Chondrocyte (in vitro differentiated cells): ENCODE measurements at places on chromosomes 3 and 15. TPM values are rescaled to one million over a fixed set of nuclear protein-coding genes. Genes with fewer than 3 reads are reported as not detected.

The GPR149 gene
- total RNA-seq = not detected in 3 replicates

- DNase-seq = no peak
Measured at GRCh38 chr15:91689377-91689776, 164.1 kb upstream of the SLCO3A1 start.

DNA sequence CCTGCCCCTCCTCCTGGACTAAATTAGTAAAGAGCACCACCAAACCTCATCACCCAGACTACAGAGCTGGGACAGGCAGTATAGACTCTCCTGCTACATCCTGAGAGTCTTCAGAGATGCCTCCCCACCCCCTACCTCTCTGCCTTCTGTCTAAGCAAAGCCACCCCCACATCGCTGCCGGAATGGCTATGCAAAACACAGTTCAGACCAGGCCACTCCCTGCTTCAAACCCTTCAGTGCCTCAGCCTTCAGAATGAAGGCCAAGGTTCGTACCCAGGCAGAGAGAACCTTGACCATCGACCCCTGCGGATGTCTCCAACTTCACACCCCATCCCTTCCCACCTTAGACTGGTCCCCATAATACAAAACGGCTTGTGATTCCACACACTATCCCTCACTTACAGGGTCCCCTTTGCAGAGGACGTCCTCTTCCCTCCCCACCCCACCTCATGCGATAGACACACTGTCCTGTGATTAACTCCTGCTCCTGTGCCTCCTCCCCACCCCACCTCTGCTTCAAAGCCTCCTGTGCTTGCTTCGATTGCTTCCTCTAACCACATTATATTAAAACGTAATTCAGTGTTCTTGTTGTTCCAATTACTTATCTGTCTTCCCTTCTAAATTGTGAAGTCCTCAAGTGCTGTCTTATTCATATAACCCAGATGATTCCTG, 175.3 kb downstream of the UACA start:
- DNase-seq = no peak

The ATP10A gene
- total RNA-seq = 160 to 190 TPM (median 163 TPM) in 3 replicates

DNA sequence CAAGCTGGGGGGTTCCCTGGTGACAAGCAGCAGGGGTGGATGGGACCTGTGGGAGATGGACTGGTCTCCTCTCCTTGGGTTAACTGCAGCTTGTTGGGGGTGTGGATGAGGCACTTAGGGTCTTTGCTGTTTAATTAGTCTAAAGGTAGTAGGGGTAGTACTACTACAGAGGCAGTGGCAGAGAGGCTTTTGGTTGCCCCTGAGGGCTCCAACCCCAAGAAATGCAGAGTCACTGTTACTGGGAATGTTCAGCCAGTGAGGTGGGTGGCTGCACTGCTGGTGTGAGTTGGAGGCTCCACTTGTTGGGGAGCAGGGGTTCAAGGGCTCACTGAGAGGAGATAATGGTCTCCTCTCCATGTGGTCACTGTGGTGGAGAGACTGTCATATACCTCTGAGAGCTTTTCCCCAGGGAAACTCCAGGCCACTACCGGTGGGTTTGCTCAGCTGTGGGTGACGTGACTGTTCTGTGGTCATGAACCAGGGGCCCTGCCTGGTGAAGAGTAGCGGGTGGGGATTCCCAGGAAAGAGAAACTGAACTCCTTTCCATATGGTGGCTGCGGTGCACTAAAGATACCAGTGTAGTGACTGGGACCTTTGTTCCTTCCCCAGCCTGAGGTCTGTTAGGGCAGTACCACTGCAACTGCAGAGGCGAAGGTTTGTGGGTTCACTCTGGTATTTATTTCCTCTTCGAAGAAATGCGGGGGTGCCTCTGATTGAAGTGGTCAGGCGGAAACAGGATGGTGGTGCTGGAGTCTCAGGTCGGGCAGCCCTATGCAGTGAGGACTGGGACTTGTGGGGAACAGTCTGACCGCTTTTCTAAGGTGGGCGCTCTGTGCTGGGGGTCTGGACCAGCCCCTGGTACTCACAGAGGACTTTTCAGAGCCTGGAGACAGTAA, 68.9 kb upstream of the TNFSF10 start:
- DNase-seq = no peak

DNA sequence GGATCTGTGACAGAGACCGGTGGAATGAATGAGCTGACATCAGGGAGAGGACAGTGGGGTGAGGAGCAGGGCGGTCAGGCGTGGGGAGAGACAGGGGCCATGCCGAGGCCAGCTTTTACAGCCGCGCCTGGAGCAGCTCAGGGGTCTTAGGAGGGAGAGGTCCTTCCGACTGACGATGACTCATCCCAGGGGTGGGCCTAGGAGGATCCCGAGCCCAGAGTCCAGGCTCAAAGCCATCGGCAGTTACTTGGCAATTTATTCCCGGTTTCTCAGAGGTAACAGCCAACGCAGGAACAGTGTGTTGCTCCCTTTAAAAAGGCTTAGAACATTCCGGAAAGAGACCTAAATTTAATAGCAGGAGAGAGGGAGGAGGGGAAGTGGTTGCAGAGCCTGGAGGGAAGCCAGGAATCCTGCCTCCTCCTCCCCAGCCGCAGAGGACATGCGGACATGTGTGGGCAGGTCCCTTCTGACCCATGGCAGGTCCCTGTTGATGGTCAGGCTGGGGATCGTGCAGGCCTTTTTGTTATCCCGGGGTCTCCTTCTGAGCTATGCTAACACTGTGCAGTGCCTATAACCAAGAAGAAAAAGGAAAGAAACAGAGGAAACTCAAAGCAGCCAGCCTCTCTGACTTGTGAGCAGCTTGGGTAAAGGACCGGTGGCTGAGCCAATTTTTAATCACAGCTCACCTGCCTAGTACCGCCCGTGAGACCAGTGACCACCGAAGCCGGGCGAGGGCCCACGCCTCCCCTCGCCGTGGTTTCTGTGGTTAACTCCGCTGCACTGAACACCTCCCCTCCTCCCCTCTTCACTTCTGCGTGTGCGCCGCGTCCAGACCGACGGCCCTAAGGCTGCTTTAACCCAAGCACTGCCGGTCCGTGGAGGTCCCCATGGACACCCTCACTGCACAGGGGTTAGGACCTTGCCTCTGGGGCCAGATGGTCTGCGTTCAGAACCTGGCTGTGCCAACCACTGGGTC, 392.4 kb upstream of the PROK2 start:
- DNase-seq = no peak

GRCh38 chr3:45841420-45841756, 531 bp downstream of the LZTFL1 start:
- DNase-seq = no peak

The CNTN4 gene
- 0.38 to 6.0 TPM (median 0.52 TPM) in 3 replicates for total RNA-seq

GRCh38 chr3:71689291-71689690, 35.9 kb downstream of the EIF4E3 start:
- no peak for DNase-seq

DNA sequence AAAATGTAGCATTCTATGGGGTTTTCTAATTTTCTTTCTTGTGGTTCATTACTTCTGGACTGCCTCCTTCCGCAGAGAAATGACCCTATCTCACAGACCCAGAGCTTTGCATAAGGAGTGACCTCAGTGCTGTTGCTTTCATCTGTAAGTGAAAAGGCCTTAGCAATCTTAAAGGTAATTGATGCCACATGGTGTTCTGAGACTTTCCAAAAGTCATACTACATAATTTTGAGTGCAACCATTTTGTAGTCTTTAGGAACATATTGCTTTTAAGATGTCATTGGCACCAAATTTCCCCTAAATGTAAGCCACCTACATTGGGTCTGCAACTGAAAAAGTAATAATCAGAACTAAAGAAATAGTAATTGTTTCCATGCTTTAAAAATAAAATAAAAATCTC, 9.2 kb upstream of the HHLA2 start:
- no peak for DNase-seq

The PXK gene
- total RNA-seq = 30.2 to 32.0 TPM (median 31.4 TPM) in 3 replicates

- DNase-seq = no peak
Measured at GRCh38 chr15:48759921-48760320, 50.9 kb downstream of the CEP152 start.

DNA sequence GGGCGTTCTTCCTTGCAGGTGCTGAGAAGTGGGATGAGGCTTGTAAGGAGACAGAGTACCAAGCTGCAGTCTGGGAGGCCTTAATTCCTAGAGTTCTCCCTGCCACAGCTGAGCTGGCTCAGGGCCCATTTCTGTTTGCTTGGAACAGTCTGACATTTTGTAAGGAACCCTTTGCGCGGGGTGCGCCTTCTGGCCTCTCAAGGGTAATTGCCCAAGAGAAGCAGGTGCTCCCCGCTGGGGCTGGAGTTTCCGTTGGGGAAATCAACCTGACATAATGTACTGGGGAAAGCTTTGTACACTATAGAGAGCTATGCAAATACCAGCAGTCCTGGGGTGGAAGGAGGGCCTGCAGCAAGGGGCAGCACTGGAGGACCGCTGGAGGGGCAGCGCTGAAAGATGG, 83.6 kb downstream of the HMG20A start:
- DNase-seq = no peak

GRCh38 chr3:120864541-120864940, 43.5 kb upstream of the STXBP5L start:
- DNase-seq = no peak

The HPS3 gene
- 16.2 to 17.5 TPM (median 16.5 TPM) in 3 replicates for total RNA-seq

The CLDN16 gene
- total RNA-seq = 0.20 TPM in 1 of 3 replicates, not detected in the others

- DNase-seq = no peak
Measured at GRCh38 chr15:100710744-100711515, 108.5 kb downstream of the ASB7 start.

The PLCL2 gene
- total RNA-seq = 0.85 to 1.3 TPM (median 1.2 TPM) in 3 replicates

GRCh38 chr15:52746162-52746757, 43.9 kb downstream of the ONECUT1 start:
- DNase-seq = no peak

DNA sequence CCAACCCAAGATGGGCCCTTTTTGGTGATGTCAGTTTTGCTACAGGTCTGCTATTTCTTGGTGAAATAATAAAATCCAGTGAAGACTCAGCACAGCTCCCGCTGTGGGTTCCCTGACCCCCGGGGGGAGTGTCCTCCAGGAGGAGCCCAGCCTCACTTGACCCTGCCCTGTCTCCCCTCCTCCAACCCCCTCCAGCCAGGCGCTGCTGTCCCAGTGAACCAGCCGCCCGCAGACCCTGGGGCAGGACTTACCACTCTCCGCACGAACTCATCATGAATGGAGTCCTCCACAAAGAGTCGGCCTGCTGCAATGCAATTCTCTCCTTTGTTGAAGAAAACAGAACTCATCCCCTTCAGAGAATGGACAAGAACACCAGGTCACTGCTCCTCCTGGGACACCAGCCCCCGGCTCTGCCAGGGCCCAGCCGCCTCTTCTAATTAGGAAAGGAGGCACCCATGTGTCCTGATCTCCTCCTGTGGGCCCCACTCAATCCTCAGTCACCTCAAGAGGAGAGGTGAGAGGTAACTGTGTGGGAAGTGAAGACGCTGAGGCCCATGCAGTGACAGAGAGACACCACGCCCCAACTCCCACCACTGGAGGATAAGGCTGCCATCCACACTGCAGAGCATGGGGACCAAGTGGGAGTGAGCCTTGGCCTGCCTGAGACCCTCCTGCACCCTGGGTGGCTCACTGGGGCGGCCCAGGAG, 28.8 kb upstream of the SLC41A3 start:
- DNase-seq = no peak

- DNase-seq = no peak
Measured at GRCh38 chr3:10417847-10418246, 87.5 kb downstream of the ATP2B2 start.

GRCh38 chr3:94070341-94070911, 7.6 kb downstream of the NSUN3 start:
- no peak for DNase-seq

GRCh38 chr15:91855684-91856489, 2.4 kb downstream of the SLCO3A1 start:
- DNase-seq = no peak

GRCh38 chr3:111776827-111777483, 82.1 kb upstream of the PHLDB2 start:
- no peak for DNase-seq

- DNase-seq = no peak
Measured at GRCh38 chr3:95148107-95148506, 1085.2 kb downstream of the NSUN3 start.

The TLR9 gene
- total RNA-seq = 0.12 TPM in 1 of 3 replicates, not detected in the others

- DNase-seq = no peak
Measured at GRCh38 chr3:132592216-132592615, 4.9 kb upstream of the ACKR4 start.

DNA sequence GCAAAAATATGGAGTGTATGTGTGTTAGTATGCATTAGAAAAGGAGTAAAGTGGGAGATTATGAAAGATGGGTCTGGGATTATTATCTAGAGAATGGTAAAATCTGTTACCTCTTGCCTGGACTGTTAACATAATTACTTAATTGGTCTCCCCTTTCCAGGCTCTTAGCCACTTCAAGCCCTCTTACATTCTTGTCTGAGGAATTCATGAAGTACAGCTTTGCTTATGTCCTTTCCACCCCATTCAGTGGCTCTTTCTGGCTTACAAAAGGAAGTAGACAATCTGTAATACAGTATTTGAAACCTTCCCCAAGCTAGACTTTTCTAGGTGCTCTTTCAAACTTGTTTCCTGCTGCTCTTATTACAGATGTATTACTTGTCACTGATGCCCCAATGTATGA, 129.8 kb downstream of the MBNL1 start:
- no peak for DNase-seq

- DNase-seq = no peak
Measured at GRCh38 chr3:71128961-71129360, 454.6 kb downstream of the FOXP1 start.

GRCh38 chr3:150798122-150798618, 35.2 kb upstream of the SIAH2 start:
- DNase-seq = no peak

- DNase-seq = no peak
Measured at GRCh38 chr15:80999623-81000036, 1.1 kb upstream of the TLNRD1 start.

The FRMD5 gene
- total RNA-seq = 0.31 to 1.6 TPM (median 1.5 TPM) in 3 replicates

The COL6A6 gene
- not detected in 3 replicates for total RNA-seq

The NEK10 gene
- total RNA-seq = 7.3 to 7.9 TPM (median 7.5 TPM) in 3 replicates

GRCh38 chr3:186477876-186478275, 66.3 kb downstream of the CRYGS start:
- no peak for DNase-seq

DNA sequence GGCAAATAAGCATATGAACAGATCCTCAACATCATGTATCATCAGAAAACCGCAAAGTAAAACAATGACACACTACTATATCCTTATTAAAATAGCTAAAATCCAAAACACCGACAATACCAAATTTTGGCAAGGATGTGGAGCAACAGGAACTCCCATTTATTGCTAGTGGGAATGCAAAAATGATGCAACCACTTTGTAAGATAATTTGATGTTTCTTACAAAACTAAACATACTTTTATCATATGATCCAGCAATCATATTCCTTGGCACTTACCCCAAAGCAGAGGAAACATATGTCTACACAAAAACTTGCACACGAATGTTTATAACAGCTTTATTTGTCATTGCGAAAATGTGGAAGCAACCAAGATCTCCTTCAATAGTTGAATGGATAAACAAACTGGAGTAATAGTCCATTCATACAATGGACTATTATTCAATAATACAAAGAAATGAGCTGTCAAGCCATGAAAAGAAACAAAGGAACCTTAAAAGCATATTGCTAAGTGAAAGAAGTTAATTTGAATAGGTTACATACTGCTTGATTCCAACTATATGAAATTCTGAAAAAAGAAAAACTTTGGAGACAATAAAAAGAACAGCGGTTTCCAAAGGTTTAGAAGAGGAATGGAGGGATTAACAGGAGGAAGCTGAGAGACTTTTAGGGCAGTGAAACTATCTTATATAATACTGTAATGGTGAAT, 172.0 kb downstream of the VPS13C start:
- DNase-seq = no peak

GRCh38 chr15:85858586-85859375, 64.1 kb upstream of the KLHL25 start:
- DNase-seq = no peak
